ENCODE measurements at places on chromosomes 4 and X.
A peak's percentile ranks its signal among the peaks of the same experiment; 100 is the strongest.

DNA sequence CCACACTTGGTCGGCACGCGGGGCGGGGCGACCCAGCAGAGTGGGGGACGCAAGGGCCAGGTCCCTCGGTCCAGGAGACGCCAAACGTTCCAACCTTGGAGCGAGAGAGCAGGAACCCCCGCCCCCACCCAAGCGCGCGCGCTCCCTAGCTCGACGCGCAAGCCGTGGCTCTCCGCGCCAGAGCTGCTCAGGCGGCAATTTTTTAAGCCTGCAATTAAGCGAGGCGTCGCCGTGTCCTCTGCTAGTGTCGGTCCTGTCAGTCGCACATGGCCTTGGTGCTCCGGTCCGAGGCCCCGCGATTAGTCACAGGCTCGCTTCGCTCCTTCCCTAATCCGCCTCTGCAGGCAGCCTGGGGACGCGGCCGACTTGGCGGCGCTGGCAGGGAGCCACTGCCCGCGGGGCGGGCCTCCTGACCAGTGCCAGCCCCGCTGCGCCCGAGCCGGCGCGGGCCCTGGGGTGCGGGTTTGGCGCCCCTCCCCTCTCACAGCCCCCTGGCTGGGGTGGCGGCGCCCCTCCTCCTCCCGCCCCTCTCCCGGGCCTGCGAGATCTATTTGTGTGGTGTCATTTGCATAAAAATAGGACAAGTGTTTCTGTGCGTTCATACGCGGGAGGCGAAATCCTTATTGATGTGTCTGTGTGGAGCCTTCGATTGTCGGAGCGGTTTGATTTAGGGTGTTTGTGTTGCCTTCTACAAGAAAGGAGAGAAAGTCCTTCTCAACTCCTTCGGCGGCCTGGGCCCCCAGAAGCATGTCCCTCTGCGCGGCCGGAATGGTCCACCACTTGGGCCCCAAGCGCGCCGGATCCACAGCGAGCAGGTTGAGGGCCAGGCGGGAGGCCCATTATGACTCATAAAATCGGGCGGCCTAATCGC is 9.8 kb upstream of the BCOR start:
- peak; percentile 26 for DNase-seq

DNA sequence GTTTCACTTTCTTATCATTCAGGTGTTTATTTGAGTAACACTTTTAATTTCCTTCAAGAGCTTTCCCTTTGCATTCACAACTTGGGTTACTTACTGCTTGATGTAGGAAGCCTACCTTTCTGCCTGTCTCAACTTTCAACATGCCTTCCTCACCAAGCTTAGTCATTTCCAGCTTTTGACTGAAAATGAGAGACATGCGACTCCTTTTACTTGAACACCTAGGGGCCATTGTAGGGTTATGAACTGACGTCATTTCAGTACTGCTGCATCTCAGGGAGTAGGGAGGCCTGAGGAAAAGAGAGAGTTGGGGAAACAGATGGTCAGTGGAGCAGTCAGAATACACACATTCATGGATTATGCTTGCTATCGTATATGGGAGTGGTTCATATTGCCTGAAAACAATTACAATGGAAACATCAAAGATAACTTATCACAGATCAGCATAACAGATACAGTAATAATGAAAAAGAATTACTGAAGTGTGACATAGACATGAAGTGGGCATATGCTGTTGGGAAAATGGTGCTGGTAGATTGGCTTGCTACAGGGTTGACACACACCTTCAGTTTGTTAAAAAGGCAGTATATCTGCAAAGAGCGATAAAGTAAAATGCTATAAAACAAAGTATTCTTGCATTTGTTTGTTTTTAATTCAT is 25.7 kb downstream of the USP53 start:
- DNase-seq: no peak

DNA sequence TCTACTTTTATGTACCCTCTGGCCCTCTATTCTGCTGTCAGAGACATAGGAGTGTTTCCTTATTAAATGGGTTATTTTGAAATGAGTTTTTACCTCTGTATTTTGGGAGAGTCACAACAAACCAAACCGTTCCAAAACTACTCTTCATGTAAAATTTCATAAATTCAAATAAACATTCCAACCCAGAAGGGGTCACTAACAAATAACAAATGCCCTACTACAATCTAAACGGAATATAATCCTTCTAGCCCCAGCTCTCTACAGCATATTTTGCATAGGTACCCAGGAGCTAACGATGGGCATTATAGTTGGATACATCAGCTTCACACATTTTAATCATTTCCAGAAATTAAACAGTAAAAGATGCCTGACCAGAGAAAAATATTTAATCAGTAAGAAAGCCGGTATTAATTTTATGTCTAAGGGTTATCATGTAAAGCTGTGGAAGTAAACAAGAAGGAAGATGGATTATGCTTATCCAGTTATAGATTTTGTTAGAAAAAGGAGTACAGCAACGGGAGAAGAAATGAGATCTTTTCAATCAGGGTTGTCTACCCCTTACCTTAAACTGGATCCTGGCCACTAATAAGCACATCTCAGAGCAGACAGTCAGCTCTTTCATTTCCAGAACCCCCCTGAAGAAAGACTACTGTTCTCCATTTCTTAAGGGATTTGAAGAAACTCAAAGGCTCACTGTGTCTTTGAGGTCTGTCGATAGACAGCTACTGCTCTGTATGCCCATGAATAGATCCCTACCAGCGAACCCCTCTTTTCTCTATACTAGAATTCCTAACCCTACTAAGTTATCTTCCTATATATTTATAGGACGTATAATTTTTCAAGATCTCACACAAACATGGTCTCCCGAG is 1.2 kb downstream of the UGDH start:
- no peak for DNase-seq

- DNase-seq: no peak
These were observed 177.2 kb downstream of the AMELX start for GRCh38 chrX:11470250-11470974.

DNA sequence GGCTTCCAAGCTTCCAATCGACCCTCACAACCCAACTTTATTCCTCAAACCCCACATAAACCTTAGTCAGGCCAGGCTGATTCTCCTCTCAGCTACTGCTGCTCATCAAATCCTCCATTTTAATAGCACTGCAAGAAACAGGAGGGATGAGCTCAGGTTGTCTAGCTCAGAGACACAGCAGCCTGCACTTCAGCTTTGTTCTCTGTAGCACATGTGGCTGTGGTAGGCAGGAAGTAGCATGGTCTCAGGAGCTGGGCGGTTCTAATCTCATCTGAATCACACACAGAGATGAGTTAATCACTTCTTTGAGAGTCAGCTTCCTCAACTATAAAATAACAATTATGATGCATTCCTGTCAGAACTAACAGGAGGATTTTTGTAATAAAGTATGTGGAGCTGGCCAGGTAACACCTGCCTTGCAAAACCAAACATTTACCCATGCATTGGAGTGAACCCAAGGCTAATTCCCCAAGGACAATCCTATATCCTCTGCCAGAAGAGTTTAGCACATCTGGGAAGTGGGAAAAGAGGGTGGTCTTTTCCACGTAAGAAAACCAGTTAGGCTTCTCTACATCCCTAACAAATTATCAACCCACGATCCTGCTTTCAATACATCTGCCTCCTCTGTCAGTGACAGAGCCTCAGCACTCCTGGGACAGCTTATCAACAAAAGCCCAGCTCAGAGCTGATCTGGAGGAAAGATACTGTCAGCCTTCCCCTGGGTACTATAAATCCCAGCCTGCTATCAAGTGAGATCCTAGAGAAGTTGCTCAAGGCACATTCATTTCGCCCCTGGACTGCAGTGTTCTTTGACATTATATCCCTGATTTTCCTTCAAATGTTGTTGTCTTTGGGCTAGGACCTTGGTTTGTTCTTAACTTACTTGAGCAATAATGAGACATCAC is 32.8 kb downstream of the ELOVL6 start:
- DNase-seq: peak; percentile 46

GRCh38 chr4:122522944-122523343 is 66.4 kb upstream of the IL2 start:
- no peak for DNase-seq

DNA sequence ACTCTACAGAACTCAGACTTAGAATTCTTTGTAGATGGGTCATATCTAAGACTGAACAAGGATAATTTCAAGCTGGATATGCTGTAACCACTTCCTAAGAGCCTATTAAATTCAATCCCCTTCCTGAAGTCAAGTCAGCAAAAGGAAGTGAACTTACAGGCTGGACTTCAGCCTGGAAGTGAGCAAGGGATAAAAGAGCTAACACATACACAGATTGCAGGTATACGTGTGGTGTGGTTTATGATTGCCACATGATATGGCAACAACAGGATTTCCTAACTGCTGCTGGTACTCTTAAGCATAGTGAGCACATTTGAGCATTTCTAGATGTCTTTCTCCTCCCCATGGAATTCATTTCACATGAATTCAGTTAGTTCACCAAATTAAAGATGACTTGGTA is 38.2 kb upstream of the UXT start:
- no peak for DNase-seq

DNA sequence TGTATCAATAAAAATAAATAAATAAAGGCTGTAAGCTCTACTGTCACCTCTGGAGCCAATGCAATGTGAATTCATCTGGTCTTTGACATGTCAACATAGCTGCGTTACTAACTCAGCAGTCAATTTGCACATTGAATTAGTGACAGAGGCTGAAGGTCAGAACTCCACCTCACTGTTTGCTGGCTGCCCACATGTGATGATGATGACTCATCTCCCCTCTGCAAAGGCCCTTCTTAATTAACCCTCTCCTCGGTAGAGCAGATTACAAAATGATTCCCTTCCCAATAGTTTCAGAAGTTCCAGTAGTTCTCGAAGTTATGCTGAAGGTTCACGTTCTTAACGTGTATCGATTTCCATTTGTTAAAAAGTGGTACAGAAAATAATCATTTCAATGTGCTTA is 1626.0 kb upstream of the TENM3 start:
- no peak for DNase-seq

DNA sequence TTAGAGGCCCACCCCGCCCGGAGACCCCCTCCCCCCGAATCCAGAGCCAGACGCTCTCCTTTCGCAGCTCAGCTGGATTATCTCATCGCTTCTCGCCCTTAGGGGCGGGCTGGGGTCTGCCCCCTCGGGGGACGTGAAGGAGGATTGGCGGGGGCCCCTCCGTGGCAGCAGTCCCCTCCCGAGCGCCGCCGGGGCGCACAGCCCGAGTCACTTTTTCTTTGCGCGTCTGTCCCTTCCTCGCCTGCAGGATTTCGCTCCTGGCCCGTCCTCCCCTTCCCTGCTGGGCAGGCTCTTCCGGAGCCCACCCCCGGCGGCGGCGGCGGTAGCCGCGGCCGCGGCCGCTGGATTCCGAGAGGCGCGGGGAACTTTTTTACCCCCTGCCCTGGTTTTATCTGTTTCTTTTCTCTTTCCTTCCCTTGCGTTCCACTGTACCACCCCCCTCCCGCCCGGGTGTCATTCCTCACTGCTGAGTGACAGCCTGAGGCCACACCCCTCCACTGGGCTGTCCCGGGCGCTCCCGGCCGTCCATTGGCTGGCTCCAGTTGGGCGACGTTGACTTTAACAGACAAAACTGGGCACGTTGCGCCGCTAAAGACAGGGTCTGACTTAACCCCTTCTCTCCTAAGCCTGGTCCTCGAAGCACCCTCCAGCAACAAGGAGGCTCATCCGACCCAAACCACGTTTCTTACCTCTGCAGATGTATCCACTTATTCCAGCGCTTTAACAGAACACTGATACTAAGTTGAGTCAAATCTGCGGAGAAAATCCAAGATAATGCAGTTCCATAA is 492 bp upstream of the NKX3-2 start:
- DNase-seq: peak; percentile 48

- peak; percentile 7 for DNase-seq
These were observed 83.7 kb upstream of the DHRSX start for GRCh38 chrX:2584251-2585157.

DNA sequence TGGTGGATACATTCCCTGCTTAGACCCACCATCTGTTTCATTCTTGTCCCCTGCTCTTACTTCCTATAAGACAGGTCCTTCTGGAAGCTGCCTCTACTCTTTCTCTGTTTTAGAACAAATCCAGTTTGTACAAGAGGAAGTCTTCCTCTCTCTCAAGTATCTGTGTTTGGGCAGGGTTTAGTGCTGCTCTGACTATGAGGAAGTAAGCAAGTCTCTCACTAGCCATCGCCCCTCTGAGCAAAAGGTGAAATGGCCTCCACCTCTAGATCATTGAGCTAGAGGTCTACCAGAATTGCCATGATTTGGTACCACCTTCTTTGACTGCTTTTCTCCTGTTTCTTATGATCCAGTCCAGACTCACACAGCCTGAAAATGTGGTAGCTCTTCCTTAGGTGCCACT is 8.4 kb downstream of the BTK start:
- DNase-seq: no peak

DNA sequence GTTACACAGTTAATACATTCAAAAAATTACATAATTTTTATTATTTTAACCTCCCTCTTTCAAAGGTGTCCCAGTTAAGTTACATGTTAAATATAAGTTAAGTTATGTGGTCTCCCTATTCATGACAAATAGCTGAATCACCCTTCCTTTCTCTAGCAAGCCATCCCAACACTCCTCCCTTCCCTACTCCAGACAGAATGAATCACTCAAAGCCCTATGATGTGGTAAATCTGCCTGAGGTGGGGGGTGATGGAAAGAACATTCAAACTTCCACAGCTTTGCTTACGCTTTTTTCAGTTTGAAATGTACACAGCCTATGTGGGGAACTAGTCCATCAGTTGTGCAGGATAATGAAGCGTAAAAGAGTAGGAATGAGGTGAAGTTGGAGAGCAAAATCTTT is 90.2 kb downstream of the CXCL13 start:
- DNase-seq: no peak

DNA sequence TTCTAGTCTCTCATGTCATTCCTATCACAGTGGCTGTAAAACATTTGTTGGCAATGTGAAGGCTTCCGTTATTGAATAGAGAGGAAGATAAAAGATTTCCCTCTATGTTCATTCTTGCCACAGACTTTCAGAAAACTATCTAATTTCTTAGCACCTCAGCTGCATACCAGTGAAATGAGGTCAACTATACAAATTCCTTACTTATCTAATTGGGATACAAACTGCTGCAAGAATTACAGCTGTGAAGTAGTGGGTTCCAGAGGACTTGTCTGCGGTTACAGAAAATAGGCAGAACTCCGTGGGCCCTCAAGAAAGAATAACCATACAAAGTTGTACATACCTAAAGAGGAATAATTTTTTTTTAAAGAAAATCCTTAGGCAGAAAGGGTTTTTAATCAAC is 175.8 kb downstream of the PPP1R2C start:
- DNase-seq: no peak

DNA sequence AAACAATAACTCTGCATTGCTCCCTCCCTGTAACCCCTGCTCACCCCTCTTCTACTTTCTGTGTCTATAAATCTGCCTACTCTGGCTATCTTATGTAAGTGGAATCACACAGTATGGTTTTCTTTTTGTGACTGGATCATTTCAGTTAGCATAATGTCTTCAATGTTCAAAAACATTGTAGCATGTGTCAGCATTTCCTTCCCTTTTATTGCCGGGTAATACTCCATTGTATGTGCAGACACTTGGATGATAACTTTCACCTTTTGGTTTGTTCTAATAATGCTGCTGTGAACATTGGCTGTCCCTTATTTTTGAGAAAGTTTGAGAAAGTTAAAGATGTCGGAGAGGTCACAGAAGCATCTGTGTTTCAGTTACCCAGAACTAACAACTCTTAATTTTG is 60.6 kb upstream of the TLR2 start:
- DNase-seq: no peak
